Activated T-cell treated with anti-CD3 and anti-CD28 coated beads for 4 hours (primary cell): ENCODE measurements at places on chromosomes 2 and 18.

GRCh38 chr2:3611589-3611988, 16.7 kb downstream of the COLEC11 start:
- no peak for DNase-seq

- DNase-seq, result no peak
Observed at GRCh38 chr18:59697236-59697932, at the start of gene CCBE1. Gene CCBE1, minus strand, starts transcription at chr18:59697423.

DNA sequence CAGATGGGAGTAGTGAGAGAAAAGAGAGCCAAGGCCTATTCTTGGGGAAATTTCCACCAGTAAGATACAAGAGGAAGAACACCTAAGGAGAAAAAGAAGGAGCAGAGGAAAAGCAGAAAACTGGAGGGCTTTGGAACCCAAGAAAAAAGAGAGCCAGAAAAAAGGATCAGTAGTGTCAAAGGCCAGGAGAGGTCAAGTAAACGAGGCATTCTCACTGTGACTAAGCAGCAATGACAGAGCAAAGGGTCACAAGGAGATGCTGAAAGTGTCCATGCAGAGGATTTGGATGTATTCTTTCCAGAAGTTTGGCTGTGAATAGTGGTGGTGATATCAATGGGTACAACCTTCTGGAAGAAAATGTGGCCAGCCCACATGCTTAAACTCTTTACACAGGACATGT, 109.5 kb downstream of the DYNAP start:
- no peak for DNase-seq

- DNase-seq, result no peak
Observed at GRCh38 chr2:74540291-74540690, 10.6 kb downstream of the HTRA2 start.

GRCh38 chr2:119149611-119150010, 8.9 kb downstream of the C1QL2 start:
- no peak for DNase-seq

GRCh38 chr2:15348045-15348444, 213.1 kb downstream of the NBAS start:
- no peak for DNase-seq

DNA sequence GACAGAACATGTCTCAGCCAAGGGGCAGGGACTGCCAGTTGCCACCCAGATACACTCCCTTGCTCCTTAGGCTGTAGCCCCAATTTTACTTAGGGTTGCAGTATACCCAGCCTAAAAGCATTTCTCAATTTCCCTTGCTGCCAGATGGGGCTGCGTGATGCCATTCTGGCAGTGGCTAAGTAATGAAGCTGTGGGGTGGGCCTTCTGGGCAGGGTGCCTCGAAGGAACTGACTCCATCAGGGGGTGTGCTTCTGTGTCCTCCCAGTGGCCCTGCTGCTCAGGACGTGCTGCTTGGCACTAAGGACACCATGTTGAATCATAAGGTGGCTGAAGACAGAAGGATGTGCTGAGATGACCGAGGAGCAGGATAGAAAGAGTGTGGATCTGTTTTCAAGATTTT, 74.2 kb downstream of the VWA3B start:
- DNase-seq, result no peak
